MG63 (cell line): ENCODE measurements at places on chromosomes 3 and 15. TPM values are rescaled to one million over a fixed set of nuclear protein-coding genes. Genes with fewer than 3 reads are reported as not detected.

GRCh38 chr15:85607842-85608241 lies 186.9 kb downstream of the KLHL25 start:
- DNase-seq, result peak; percentile 70

GRCh38 chr3:78029775-78030174 lies 989.9 kb downstream of the ROBO2 start:
- DNase-seq, result no peak

GRCh38 chr3:129315998-129316247 lies 37.3 kb downstream of the HMCES start:
- DNase-seq, result no peak

DNA sequence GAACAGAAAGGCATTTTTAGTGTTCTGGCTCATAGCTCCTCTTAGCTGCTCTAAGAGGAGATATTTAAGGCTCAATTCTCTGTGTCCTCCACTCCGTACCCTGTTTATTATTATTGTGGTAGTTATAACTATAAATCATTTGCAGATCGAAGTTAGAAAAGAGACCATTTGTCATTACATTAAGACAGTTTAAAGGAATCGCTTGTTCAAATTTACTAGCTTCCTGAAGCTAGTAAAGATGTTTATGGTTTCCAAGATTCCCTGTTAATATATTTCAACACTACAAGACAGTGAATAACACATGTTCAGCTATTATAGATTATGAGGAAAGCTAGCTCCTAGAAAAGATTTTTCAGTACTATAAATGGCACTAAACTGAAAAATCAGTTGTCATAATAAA lies 12.6 kb downstream of the ATXN7 start:
- no peak for DNase-seq

- no peak for DNase-seq
Measured at GRCh38 chr3:21876782-21877181, 125.8 kb upstream of the ZNF385D start.

DNA sequence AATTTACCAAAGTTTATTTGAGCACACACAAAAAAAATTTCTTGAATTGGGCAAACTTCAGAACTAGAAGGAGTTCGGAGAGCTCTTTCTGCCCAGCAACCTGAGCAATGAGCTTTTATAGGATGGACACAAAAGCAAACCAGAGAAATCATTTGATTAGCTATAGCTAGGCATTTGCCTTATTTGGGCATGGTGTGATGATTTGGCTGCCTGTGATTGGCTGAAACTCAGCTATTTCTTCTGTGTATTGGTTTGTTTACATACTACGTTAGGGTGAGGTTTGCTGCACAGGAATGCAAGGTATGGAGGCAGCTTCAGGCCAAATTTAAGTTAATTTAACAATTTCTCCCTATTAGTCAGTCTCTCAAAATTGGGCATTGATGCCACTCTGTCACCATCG lies 65.1 kb downstream of the NEK11 start:
- DNase-seq, result peak; percentile 26

GRCh38 chr15:31327669-31328427 lies 1.2 kb downstream of the KLF13 start:
- peak; percentile 71 for DNase-seq

DNA sequence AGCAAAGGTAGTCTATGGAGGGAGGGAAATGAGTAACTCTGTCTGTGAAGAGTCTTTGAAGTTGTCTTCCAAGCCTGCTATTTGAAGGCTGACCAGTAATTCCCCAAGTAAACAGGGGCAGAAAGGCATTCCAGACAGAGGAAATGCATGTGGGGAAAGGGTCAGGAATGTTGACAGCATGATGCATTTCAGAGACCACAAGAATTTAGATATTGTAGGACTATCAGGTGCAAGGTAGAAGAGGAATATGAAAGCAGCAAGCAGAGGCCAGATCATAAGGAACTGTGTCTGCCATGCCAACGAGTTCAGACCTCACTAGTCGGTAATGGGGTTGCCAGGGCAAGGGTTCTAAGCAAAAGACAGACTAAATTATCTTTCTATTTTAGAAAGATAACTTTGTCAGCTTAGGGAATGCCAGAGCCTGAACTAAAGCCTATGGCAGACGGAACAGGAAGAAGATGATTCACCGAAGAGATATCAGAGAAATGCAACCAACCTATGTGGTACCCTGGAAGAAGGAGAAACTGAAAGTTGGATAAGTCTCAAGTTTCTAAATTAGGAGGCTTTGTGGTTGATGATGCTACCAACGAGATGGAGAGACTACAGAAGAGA lies 327.0 kb upstream of the RORA start:
- peak; percentile 37 for DNase-seq

GRCh38 chr3:111238885-111239284 lies 167.3 kb downstream of the NECTIN3 start:
- no peak for DNase-seq

- DNase-seq, result no peak
Measured at GRCh38 chr3:16908016-16908807, 23.5 kb downstream of the PLCL2 start.

DNA sequence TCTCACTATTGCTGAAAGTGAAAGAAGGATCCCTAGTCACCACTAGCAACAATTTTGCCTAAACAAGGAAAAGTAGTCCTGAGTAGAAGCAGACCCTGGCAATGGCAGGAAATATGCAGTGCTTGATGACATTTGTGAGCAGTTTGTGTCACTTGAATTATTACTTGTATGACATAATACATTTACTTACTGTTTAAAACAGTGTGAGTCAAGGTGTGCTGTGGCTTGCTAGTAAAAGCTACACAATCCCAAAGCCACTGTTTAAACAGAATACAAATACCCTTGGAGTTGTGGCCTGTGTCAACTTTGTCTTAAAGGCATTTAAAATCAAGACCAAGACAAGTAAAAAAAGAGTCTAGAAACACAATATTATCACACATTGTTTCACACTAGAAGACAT lies 775.4 kb downstream of the ROBO1 start:
- no peak for DNase-seq

- DNase-seq, result no peak
Measured at GRCh38 chr3:119586733-119587172, 7.5 kb downstream of the ADPRH start.

DNA sequence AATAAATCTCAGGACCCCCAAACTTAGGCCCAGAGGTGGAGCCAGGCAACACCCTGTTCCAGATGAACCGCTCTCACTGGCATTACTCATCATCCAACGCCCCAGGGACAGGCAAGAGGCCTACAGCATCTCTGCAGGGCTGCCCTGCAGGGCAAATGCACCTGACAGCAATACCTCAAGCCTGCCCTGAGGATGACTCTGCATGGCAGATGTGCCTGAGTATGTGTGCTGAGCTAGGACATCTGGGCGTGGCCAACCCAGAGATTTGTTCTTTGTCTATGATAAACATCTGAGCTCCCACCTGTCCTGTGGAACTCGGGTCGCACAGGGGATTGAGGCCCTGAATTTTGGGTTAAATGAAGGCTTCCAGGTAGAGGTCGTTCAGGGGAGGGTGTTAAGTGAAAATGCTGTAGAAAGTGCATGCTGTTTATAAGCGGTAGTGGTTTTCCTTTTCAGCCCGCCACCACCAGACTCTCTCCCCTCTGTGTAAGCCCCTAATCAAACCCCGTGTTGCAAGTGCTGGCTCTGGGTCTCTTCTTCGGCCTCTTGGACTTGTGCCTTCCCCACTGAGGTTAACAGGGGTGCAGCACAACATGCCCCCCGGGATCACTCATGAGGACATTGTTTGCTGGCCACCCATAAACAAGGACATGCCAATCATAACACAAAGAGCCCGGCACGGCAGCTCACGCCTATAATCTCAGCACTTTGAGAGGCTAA lies 92.3 kb downstream of the ATP10A start:
- no peak for DNase-seq

DNA sequence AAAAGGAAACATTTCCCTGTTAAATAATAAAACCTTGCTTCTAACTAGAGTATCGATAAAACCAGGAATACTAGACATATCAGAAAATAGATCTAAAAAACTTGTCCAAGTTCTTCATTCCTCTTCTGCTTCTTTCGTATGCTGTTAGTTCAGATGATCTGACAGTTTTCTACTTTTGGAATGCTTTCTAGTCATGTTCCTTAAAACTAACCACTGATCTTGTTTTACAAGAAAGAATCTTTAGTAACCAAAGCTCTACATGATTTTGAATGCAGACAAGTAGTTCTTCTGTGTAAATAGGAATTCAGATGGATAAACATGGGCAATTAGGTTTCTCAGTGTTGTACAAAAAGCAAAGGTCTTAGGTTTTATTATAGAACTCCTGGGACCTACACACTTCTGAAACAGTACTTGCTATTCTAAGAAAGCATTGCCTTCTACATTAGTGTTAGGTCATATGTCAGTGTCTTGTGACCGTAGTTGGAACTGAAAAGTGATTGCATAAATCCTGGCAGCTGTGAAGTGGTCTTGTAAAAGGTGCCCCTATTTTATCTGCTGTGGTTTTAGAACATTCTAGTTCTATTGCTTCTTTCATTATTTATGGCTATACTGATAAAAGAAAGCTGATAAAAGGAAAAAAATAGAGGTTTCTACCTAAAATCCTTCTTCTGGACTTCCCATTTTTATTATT lies 40.7 kb downstream of the SNRK start:
- no peak for DNase-seq

DNA sequence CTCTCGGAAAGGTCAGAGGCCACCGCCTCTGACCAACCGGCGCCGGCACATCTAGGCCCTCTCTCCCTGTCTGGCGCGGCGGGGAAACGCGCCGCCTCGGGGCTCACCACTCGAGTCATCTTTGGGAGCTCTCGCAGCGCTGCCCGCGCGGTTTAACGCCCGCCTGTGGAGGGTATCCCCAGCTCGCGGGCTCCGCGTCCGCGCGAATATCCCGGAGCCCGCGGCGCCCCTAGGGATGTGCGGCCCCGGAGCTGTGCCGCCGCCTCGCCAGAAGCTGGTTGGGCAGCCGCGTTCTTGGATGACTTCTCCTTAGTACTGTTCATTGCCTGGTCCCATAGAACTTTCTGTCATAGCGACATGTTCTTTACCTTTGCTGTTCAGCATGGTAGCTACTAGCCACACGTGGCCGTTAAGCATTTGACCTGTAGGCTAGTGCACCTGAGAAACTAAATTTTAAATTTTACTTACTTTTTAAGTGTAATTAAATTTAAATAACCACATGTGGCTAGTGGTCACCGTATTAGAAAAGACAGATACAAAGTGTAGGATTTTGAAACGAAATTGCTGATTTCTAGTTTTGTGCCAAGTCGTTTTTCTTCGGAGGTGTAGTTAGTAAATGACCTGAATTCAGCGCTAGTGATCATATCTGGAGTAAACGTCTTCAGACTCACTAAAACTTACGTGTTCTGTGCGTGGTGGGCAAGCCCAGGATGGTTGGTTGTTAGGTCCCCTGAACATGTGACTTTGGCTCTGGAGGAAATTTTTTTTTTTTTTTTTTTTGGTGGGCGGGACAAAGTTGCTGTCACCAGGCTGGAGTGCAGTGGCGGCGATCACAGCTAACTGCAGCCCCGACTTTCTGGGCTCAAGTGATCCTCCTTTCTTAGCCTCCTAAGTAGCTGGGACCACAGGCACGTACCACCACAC lies 835 bp downstream of the ARIH2 start:
- peak; percentile 38 for DNase-seq

- no peak for DNase-seq
Measured at GRCh38 chr15:62740141-62741004, 302.2 kb upstream of the TPM1 start.

DNA sequence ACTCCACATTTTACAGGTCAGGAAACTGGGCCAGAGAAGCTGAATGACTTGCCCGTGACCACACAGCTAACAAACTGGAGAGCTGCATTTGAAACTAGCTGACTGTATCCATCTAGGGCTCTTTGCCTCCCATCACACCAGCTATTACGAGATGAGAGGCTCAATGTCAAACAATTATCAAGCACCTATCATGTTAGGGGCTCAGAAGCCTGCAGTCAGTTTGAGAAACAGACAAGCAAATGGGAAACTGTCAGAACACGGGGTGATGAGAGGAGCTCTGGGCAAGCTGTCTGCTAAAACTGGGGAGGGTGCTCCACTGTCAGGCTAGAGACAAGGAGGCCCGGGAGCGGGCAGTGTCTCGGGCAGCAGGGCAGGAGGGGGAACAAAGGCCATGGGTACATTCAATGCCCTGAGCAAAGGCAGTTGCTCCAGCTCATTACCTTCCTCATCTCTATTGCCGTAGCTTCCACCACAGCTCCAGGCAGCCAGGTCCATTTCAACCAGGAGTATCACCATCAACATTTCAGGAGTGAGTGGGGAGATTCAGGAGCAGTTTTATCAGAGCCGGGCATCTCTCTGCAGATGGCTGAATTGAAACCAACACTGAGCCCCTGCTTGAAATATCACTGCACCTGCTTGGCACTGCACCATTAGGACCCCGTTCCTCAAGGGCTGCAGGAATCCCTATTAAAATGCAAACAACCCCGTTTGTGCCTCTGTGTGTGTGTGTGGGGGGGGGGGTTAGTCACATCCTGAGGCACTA lies 122.6 kb downstream of the RAB11A start:
- no peak for DNase-seq

- DNase-seq, result peak; percentile 17
Measured at GRCh38 chr3:27596334-27596841, 112.2 kb upstream of the SLC4A7 start.

- no peak for DNase-seq
Measured at GRCh38 chr3:131802029-131802428, 232.8 kb downstream of the CPNE4 start.

DNA sequence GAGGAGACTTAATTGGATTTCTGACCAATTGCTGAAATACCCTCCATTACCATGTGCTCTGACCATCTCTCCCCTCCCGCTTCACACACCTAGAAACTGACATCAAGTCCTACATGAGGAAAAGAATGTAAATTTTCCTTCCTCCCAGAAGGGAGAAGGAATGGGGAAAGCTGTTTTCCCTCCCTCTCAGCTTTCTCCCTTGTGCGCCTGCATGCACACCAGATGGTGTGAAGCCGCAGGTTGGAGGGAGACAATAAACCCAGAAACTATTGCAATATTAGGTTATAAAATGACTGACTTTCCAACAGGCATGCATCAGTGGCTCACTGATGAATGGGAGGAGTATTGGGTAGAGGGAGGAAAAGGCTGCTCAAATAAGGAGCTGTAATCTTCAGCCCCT lies 50.9 kb downstream of the MB21D2 start:
- DNase-seq, result no peak

DNA sequence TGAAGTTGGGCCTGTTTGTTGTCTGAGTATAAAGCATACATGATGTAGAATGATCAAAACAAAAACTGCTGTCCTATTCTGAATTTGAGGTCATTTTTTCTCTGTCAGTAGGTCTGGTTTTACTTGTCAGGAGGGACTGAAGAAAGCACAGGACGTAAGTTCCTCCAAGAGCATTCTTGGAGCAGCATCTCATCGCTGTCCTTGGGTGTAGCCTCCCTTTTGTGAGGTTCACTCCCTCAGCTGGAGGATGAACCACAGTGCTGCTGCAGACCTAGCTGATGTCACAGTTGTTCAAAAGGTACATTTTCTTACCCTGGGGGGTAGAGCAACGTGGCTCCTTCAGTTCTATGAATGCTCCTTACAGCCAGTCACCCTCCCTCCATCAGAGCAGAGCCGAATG lies 490.0 kb upstream of the TBL1XR1 start:
- no peak for DNase-seq

- peak; percentile 44 for DNase-seq
Measured at GRCh38 chr3:135041601-135042000, 246.5 kb downstream of the EPHB1 start.

Gene ADAMTSL3
- 0.10 and 0.23 TPM in 2 replicates for total RNA-seq

Gene CALML4
- total RNA-seq, result 0.82 and 3.3 TPM in 2 replicates

Gene FSD2
- total RNA-seq, result not detected in 2 replicates

Gene AQR
- total RNA-seq, result 10.9 and 15.5 TPM in 2 replicates

Gene RAB6B
- 3.3 and 4.0 TPM in 2 replicates for total RNA-seq

Gene SLCO2A1
- 0.02 and 0.72 TPM in 2 replicates for total RNA-seq

Gene SLC27A2
- 0.03 TPM in 1 of 2 replicates, not detected in the other for total RNA-seq

Gene PTX3
- 6.5 and 13.2 TPM in 2 replicates for total RNA-seq
